ENCODE measurements at places on chromosomes 5 and 9. TPM values are rescaled to one million over a fixed set of nuclear protein-coding genes. Genes with fewer than 3 reads are reported as not detected.

Gene INSYN2B
- 2.0 TPM for polyA plus RNA-seq

GRCh38 chr5:91443761-91444467, 60.8 kb upstream of the ARRDC3 start:
- DNase-seq = no peak

DNA sequence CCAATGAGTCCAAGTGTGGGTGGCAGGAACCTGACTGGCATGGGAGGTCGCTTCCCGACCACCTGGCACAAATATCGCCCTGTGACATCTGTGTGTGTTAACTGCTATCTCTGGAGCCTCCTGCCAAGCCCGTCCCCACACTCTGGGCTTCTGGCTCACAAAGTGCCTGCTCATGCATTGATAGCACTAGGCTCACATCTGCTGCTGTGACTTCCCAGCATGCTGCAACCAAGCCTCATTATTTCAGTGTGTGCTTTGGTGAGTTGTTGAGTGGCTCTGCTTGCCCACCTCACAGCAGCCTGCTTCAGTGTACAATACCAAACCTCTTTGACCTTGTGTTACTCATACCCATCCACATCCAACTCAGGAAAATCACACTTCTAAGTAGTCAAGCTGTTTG, 139.8 kb downstream of the APBA1 start:
- DNase-seq = no peak

DNA sequence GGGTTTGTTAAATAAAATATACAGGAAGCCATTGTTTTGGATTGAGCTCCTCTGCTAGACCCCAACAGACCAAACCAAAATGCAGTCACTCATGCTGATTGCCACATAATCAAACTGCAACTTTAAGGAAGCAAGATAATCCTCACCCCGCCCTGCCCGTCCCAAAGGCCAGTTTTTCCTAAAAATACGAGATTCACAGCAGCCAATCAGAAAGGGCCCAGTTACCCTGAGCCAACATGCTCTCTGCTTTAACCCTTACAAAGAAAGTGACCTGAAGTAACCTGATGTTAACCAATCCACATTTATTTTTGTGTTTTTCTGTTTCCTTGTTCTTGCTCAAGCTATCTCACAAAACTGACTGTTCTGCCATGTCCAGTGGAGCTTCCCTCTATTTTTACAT, 21.5 kb upstream of the RNF20 start:
- no peak for DNase-seq

DNA sequence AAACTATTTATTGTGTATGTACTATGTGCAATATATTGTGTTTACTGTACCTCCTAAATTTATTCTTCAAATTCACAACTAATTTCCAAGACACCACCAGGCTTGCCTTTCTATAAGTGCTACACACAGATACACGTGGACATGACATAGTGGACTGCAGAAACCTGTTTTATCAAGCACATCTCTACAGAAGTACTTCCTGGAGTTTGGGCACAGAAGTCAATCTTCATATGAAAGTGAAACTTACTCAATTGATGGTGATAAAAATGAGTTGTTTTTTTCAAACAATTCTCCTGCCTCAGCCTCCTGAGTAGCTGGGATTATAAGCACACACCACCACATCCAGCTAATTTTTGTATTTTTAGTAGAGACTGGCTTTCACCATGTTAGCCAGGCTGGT, 57.6 kb downstream of the NLN start:
- DNase-seq = no peak

- DNase-seq = no peak
Measured at GRCh38 chr9:27750566-27750965, 177.3 kb upstream of the C9orf72 start.

Gene FYB1
- 0.09 TPM for polyA plus RNA-seq

Gene WDR31
- 2.0 TPM for polyA plus RNA-seq

All from BJ (cell line).